ENCODE measurements at places on chromosomes 7 and 10.

DNA sequence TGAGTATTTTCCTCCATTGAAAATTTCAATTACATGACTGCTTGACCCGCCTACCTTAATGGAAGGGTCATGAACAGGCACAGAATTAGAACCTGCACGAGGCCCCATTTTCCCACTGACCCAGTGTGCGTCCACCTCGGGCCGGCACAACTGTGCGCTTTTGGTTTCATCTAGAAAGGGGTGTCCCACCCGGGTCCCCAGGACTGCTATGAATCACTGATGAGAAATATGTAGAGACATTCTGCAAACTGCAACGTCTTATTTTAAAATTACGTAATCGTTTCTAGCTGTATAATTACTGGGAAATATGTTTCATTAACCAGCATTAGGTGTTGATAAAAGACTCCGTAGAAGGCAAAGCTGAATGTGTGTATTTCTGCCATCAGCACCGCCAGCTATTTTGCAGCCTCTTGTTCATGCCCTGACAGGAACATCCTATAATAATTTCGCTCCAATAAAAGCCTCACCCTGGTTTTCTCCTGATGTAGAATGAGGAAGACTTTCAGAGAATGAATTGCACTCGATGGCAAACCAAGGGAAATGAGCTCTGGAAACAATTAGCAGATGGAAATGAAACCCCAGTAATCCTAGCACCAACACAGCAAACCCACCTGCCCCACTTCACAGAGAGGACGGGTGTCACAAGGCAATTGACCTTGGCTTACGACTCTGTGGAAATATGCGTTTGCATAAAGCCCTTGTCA, 562.1 kb downstream of the DNAJB6 start:
- no peak for DNase-seq

- DNase-seq, result no peak
Observed at GRCh38 chr10:24324651-24325050, 115.7 kb downstream of the KIAA1217 start.

DNA sequence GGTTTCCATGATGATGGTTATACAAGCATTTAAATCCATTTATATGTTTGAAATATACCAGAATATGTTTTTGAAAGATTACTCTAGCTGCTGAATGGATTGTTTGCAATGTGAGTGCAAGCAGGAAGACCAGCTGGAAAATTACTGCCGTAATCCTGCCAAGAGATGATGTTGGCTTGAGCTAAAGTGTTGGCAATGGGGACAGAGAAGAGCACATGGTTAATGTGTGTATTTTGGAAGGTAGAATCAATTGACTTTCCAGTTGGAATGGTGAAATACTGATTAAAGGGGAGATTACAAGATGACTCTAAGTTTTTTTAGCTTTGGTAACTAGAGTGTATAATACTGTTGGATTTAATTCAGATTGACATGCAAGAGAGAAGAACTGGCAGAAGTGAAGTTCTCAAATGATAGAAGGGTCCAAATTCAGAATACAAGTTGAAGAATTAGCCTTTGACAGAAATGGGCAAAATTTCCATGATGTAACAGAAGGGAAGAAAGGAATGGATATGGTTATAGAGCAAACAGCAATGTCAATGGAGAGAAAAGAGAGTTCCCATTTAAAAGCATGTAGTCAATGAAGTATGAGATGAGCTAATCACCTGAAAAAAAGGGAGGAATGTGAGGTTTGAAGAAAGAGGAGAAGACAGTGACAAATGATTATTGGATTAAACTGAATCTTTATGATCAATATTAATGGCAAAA, 422.0 kb downstream of the CDC14C start:
- peak; percentile 63 for DNase-seq

GRCh38 chr10:88920986-88921593, 31.5 kb downstream of the ACTA2 start:
- no peak for DNase-seq

DNA sequence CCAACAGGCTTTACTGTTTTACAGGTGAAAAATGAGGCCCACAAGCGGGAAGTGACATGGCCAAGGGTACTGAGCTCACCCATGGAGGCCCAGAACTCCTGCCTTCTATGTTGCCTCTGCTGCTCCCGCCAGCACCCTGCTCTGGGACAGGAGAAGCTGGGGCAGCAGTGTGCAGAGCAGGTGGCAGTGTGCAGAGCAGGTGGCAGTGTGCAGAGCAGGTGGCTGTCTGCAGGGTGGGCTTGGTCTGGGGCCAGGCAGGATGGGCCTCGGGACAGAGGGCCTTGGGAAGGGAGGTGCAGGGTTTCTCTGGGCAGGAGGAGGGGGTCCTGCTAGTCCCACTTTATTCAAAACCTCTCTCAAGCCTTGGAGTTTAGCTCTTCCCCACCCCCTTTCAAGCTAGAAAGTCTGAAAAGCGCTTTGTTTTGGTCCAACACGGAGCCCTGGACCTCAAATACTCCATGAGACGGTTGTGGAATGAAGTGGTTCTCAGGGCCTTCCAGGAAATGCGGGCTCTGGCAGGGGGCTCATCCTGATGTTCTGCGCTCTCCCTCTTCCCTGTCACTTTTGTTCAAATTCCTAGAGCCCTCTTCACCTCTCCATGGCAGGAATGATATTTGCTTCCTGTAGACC, 26.8 kb downstream of the TSPAN15 start:
- DNase-seq, result peak; percentile 48

GRCh38 chr10:120612756-120613155, 155.7 kb downstream of the PLPP4 start:
- no peak for DNase-seq

GRCh38 chr7:5997210-5997808, 11.5 kb downstream of the PMS2 start:
- DNase-seq, result peak; percentile 75
